LHCN-M2 (cell line): ENCODE measurements at places on chromosomes 11 and 22. TPM values are rescaled to one million over a fixed set of nuclear protein-coding genes. Genes with fewer than 3 reads are reported as not detected.

TIMP3 gene
- total RNA-seq, result 19.6 and 41.0 TPM in 2 replicates

SCARF2 gene
- total RNA-seq, result 13.3 and 18.0 TPM in 2 replicates

OR2AT4 gene
- total RNA-seq, result not detected in 2 replicates

NPAS4 gene
- 0.13 TPM in 1 of 2 replicates, not detected in the other for total RNA-seq

PHLDA2 gene
- total RNA-seq, result 12.5 and 12.6 TPM in 2 replicates

TMEM41B gene
- 39.1 and 43.5 TPM in 2 replicates for total RNA-seq

OR51B4 gene
- total RNA-seq, result not detected in 2 replicates

BRSK2 gene
- 0.34 TPM in 1 of 2 replicates, not detected in the other for total RNA-seq

GLB1L3 gene
- not detected in 2 replicates for total RNA-seq

TMEM191C gene
- total RNA-seq, result 0.32 and 0.69 TPM in 2 replicates

CST6 gene
- total RNA-seq, result not detected in 2 replicates

SLC5A4 gene
- not detected in 2 replicates for total RNA-seq

TSPO gene
- 604 and 688 TPM in 2 replicates for total RNA-seq

CCS gene
- total RNA-seq, result 20.3 and 22.5 TPM in 2 replicates

RASSF10 gene
- total RNA-seq, result not detected in 2 replicates

CLTCL1 gene
- 14.4 and 17.7 TPM in 2 replicates for total RNA-seq

C11orf97 gene
- total RNA-seq, result not detected in 2 replicates

ACTN3 gene
- not detected in 2 replicates for total RNA-seq

POU2AF1 gene
- total RNA-seq, result not detected in 2 replicates

TBX10 gene
- not detected in 2 replicates for total RNA-seq

PAK1 gene
- total RNA-seq, result 88.2 and 91.5 TPM in 2 replicates

VPREB1 gene
- total RNA-seq, result not detected in 2 replicates

CCDC87 gene
- total RNA-seq, result 0.34 and 0.51 TPM in 2 replicates

SEPTIN5 gene
- total RNA-seq, result 33.2 and 44.8 TPM in 2 replicates

OR10A2 gene
- total RNA-seq, result not detected in 2 replicates

BLID gene
- 8.0 and 9.9 TPM in 2 replicates for total RNA-seq

RGL4 gene
- total RNA-seq, result not detected in 2 replicates

MGAT3 gene
- total RNA-seq, result under 0.01 TPM in 1 of 2 replicates, not detected in the other

CRYBB2 gene
- not detected in 2 replicates for total RNA-seq

C22orf31 gene
- total RNA-seq, result not detected in 2 replicates

PLAAT2 gene
- not detected in 2 replicates for total RNA-seq

OR52I1 gene
- not detected in 2 replicates for total RNA-seq

CENPM gene
- total RNA-seq, result 47.1 and 56.0 TPM in 2 replicates

FIBP gene
- 165 and 171 TPM in 2 replicates for total RNA-seq

PLAAT5 gene
- total RNA-seq, result not detected in 2 replicates

OR51E2 gene
- total RNA-seq, result not detected in 2 replicates

MIAT gene
- 0.17 and 0.19 TPM in 2 replicates for total RNA-seq

MAPK8IP2 gene
- total RNA-seq, result 0.13 and 0.17 TPM in 2 replicates

KCNJ1 gene
- total RNA-seq, result not detected in 2 replicates

C22orf23 gene
- 0.29 TPM in 1 of 2 replicates, not detected in the other for total RNA-seq

ANO9 gene
- not detected in 2 replicates for total RNA-seq

TRIM22 gene
- total RNA-seq, result 71.6 and 90.5 TPM in 2 replicates

TRAF6 gene
- 7.2 and 8.6 TPM in 2 replicates for total RNA-seq

DDTL gene
- 0.11 TPM in 1 of 2 replicates, not detected in the other for total RNA-seq

DDI1 gene
- total RNA-seq, result not detected in 2 replicates

RASGRP2 gene
- total RNA-seq, result 0.23 TPM in 1 of 2 replicates, not detected in the other

SORL1 gene
- total RNA-seq, result 0.06 and 0.26 TPM in 2 replicates

AP2A2 gene
- total RNA-seq, result 39.0 and 40.3 TPM in 2 replicates

C11orf91 gene
- 1.1 TPM in 1 of 2 replicates, not detected in the other for total RNA-seq

PDHX gene
- total RNA-seq, result 35.8 and 39.9 TPM in 2 replicates

OR5D14 gene
- not detected in 2 replicates for total RNA-seq

SLC22A12 gene
- total RNA-seq, result not detected in 2 replicates

IFITM10 gene
- 12.6 and 20.1 TPM in 2 replicates for total RNA-seq

OR5A1 gene
- not detected in 2 replicates for total RNA-seq

UPK2 gene
- total RNA-seq, result not detected in 2 replicates

KRTAP5-7 gene
- not detected in 2 replicates for total RNA-seq

RIMBP3B gene
- 0.64 and 0.98 TPM in 2 replicates for total RNA-seq

LUZP2 gene
- not detected in 2 replicates for total RNA-seq
